ENCODE measurements at places on chromosomes 5 and 9. TPM values are rescaled to one million over a fixed set of nuclear protein-coding genes. Genes with fewer than 3 reads are reported as not detected.

- no peak for DNase-seq
These were observed 296.2 kb downstream of the SPATA31D1 start for GRCh38 chr9:82284758-82285157.

DNA sequence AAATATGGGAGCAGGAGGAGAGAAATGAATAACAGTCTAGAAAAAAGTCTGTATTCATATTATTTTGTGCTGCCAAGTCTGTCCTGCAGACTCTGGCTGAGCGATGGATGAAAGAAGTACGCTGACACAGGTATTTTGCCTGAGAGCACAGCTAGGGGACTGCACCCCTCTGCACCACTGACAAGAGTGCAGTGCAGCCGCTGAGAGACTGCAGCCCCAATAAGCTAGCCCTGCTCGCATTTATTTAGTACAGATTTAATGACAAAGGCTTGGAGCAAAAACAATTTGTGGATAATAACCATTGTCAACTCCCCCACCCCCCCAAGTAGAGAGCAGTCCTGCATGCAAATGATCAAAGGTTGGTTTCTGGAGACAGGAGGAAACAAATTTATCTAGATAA lies 13.3 kb upstream of the MRPS30 start:
- no peak for DNase-seq

DNA sequence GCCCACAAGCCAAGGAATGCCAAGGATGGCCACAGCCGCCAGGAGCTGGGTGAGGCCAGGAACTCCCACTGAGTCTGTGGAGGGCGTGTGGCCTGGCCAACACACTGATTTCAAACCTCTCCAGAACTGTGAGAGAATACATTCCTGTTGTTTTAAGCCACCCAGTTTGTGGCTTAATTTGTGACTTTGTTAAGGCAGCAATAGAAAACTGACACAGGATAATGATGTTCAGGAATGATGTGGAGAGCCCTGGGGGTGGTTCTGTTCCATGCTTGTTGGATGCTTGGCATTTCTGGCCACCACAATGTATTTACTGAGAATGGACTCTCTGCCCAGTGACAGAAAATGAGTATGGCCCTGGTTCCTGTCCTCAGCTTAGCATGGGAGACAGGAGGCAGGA lies 82.8 kb downstream of the DAP start:
- no peak for DNase-seq

DNA sequence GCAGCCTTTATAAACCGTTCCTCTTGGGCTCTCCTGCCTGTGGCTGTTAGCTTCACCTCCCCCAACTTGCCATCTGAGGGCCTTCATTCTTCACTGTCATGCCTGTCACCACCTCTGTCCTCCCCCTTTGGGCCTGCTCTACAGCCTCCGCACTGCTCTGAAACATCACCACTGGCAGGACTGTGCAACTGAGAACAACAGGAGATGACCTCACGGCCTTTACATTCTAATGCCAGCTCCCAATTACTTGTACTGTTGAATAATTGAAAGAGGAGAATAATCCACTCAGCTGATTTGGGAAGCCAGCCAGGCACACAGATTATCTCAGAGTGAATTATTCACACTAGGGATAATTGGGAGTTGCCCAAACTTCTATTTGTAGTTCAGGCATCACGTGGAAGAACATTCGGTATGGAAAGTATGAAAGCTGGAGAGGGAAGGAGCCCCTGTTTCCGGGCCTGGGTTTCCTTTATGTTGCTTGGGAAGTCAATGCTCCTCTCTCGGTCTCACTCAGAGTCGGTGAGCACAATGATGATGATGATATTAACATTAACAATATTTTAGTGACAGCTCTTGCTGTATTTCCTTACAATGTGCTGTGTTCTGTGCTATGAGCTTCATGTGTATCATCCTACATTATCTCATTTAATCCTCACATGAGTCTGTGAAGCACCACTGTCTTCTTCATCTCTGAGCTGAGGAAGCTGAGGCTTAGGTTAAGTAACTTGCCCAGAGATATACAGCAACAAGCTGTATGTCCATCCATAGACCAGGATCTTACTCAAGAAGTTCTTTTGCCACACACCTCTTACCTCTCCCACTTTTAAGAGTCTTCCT lies 99.3 kb upstream of the LRRTM2 start:
- DNase-seq, result peak; percentile 92

- DNase-seq, result no peak
These were observed 124.2 kb upstream of the IRX4 start for GRCh38 chr5:2006971-2007291.

DNA sequence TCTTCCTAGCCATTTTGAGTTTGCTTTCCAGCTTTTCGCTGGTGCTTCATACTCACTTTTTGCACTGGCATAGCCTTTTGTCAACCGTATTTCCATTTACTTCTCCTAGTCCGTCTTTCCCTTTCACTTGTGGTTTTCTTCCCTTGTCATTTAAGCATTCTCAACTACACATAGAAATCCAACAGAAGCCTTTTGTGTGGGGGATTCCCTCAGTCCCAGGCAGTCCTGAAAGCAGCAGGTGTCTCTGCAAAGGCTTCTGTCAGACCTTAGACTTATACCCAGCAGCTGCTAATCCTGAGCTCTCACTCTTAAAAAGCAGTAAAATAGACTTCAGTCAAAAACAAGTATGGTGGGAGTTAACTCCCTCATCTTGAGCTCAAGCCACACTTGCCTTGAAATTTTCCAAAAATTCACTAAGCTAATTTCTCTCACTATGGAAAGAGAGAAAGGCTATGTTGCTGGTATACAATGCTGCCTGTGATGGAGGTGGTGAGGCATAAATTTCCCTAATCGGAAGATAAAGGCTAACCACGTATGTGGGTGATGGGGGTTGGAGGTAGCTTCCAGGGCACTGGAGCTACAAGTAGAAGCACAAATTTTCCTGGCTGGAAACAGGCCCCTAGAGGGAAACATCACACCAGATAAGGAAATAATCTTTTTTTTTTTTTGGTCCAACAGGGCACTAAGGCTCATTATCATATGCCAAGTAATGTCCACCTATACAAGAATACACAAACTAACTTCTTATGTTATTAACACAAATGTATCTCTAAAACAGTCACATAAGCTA lies 34.8 kb upstream of the IFNK start:
- no peak for DNase-seq

- DNase-seq, result peak; percentile 57
These were observed 22.4 kb upstream of the FCN2 start for GRCh38 chr9:134858051-134858841.

DNA sequence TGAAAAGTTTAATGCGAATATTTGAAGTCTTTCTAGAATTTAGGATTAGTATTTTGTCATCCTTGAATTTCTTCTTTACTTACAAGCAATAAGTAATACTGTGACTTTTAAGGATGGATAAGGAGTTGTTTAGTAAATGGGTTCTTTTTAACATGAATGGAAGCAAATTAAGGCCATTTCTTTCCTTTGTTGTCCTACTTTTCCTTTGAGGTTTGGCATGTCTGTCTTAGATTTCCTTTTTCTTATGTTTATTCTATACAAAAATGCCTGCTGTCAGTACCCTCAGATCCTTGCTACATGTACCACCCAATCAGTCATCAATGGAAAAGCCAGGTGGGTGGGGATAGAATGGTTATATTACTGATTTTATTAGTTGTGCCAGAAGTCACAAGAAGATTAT lies 10.2 kb downstream of the STX17 start:
- no peak for DNase-seq

DNA sequence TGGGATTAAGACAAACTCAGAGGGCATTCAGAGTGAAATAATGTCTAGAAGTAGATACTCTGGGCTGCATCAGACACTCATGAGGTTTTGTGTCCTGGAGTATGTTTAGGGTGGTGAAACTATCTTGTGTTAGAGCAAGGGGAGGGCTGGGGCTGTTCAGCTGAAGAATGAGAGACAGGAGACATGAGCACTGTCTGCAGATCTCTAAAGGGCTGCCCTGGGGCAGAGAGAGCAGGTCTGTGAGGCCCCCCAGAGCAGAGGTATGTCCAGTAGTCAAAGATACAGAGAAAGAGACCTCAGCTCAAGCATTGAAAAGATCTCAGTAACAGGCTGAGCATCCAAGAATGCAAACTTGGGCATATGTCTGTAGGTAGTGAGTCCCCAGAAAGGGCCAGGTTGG lies 45.9 kb upstream of the SHB start:
- DNase-seq, result no peak

DNA sequence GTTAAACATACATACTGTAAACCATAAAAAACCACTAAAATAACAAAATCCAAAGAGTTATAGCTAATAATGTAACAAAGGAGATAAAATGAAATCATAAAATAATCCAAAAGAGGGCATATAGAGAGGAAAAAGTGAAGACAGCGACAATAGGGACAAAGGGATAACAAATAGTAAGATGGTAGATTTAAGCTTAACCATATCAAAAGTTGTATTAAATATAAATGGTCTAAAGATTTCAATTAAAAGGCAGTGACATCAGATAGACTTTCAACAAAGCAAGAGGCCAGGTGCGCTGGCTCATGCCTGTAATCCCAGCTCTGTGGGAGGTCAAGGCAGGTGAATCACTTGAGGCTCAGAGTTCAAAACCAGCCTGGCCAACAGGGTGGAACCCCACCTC lies 54.7 kb upstream of the SREK1 start:
- no peak for DNase-seq

DNA sequence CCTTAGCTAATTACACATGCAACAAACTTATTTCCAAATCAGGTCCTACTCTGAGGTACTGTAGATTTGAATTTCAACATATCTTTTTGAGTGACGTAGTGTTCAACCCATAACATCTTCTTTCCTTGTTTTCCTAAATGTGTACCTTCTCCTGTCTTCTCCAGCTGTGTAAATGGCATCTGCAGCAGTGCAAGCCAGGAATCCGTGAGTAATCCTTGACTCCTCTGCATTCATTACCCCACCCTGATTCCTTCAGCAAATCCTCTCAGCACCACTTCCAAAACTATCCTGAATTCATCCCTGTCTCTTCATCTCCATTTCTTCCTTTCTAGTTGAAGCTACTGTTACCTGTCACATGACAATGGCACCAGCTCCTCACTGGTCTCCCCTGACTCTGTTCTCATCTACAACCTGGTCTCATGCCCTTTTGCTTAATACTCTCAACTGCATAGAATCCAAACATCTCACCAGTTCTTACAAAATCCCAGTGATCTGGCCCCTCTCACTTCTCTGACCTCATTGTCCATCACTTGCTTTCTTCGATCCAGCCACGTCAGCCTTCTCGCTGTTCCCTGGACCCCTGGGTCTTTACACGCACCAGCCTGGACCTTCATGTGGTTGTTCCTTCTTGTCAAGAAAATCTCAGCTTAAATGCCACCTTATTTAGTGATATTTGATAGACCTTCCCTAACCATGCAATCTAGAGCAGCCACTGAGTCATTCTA lies 14.6 kb upstream of the TRAF1 start:
- peak; percentile 76 for DNase-seq

DNA sequence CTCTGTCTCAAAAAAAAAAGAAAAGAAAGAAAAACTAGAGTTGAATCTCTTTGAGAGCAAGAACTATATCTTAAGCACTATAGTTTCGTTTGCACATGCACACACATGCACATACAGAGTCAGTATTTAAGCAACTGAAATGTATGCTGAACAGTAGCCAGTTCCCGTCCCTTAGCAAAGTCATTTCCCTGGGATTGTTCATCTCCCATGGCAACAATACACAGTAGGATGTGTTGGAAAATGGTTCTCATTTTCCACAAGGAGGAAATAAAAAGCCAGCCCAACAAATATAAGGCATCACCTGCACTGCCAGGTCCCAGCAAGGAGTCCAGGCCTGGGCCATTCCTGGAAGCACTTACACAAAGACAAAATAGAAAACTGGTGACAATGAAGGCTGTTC lies 4.2 kb upstream of the ZNF346 start:
- no peak for DNase-seq

DNA sequence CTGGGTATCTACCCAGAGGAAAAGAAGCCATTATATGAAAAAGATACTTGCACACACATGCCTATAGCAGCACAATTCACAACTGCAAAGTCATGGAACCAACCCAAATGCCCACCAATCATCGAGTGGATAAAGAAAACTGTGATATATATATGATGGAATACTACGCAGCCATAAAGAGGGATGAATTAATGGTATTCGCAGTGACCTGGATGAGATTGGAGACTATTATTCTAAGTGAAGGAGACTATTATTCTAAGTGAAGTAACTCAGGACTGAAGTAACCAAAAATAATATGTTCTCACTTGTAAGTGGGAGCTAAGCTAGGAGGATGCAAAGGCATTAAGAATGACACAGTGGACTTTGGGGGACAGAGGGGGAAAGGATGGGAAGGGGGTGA lies 30.0 kb upstream of the GABBR2 start:
- no peak for DNase-seq

ARHGEF28 gene
- total RNA-seq, result 26.2 TPM

SHC3 gene
- total RNA-seq, result 26.5 TPM

CCIN gene
- 2.6 TPM for total RNA-seq

CARTPT gene
- not detected for total RNA-seq

FGD3 gene
- total RNA-seq, result not detected

SPARC gene
- 5,653 TPM for total RNA-seq

UNC5A gene
- not detected for total RNA-seq

All from fibroblast of the aortic adventitia (primary cell).